Stimulated activated memory B cell treated with anti-CD40 and anti-IgM and Interleukin-4, amounts not matched to agents 10 μg/mL and 1 μg/mL and 100 μg/mL, for 72 hours (primary cell): ENCODE measurements at places on chromosomes 3 and 15.

DNA sequence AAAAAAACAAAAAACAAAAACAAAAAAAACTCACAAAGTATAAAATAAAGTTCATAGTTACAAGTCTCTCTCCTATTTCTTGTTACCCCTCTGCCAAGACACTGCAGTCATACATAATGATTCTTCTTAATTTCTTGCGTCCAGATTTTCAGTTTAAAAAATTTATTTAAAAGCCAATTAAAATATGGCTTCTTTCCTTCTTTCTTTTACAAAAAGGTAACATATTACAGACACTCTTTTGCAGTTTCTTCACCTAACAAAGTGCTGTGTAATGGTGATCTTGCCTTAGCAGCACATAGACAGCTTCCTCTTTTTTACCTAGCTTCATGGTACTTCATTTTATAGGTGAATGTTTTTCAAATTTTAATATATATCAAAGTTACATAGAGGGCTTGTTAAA lies 136.1 kb upstream of the SGO1 start:
- peaks cover 11% of the 10 kb centered on the region for H3K4me1 ChIP-seq
- ATAC-seq, result no peak
- no peaks in the 10 kb centered on the region for H3K36me3 ChIP-seq
- H3K4me3 ChIP-seq, result no peak overlapping the region
- no peak overlapping the region for H3K27ac ChIP-seq

DNA sequence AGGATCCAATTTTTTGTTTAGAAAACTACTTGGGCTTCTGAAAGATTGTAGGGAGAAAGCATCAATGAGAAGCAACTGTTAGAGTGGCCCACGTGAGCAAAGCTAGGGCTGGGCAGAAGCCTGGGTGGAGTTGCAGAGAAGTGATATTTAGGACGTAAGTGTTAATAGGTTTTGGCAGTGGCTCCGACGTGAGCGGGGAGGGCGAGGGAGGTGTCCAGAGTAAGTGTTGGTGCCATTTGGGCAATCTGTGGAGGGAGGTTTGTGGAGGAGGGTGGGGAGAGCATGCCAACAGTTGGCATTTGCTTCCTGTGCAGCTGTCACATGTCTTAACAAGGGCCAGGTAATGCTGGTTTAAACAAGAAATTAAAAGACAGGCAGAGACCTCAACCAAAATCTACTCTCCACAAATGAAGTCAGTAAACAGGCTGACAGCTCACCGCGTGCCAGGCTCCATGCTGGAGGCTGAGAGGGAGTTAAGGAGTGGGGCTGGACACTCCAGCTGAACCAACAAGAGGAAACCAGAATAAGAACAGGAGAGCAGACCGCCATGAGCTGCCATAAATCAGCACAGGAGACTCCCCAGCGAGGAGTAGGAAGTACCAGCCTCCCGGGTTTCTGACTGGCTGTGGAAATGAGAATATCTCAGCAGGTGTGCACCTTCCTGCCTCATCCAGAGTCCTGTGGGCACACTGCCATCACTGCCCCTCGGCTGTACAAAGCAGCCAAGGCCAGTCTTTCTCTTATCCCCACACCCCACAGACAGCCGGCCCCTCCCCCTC lies 232.6 kb downstream of the ABHD5 start:
- H3K27me3 ChIP-seq, result peaks cover 56% of the 10 kb centered on the region
- peaks cover 11% of the 10 kb centered on the region for H3K4me1 ChIP-seq
- no peak overlapping the region for H3K4me3 ChIP-seq
- ATAC-seq, result no peak
- no peak overlapping the region for H3K27ac ChIP-seq

DNA sequence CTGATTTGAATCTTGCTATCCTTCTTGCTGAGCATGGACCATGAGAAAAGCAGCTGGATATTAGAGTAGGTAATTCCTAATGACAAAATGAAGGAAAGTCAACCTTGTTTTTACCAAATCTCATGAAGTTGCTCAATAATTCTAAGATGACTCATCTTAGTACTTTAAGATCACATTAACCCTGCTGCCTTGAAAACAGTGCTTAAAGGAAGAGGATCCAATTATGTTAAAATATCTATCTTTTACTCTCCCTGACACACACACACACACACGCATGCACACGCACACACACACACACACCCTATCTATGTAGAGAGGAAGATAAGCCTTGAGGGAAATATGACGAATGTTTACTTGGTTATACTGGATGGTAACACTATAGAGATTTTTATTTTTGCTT lies 16.0 kb upstream of the MYO1E start:
- H3K27me3 ChIP-seq, result no peaks in the 10 kb centered on the region
- no peak overlapping the region for H3K4me3 ChIP-seq
- peaks cover 9% of the 10 kb centered on the region for H3K4me1 ChIP-seq
- ATAC-seq, result no peak
- no peak overlapping the region for H3K27ac ChIP-seq

DNA sequence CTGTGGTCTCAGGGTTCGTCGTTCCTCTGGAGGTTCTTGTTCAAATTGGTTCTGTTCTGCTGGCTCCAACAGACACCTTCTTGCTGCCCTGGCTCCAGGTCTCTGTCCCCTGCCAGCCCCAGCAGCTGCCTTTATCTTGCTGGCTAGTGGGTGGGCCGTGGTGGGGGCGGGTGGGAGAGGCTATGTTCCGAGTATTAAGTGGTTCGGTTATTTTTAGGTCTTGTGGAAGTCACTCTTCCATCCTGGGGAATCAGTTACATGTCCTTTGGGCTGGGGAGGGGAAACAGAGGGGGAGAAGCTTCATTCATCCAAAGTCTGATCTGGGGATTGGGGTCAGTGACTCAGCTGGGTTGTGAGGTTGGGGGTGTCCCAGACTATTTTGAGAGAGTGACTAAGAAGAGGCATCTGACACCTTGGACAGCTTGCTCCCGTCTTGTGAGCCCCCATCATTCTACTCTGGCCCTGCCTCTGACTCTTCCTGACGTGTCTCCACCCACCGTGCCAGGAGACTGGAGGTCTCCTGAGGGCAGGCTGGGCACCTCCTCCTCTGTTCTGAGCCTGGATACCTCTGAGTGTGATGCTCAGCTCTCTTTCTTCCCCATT lies at the start of gene XIRP1:
Gene XIRP1, minus strand, starts transcription at position 106 of the 603 bp plus-strand sequence. CDS start 3,150 bp downstream, outside the sequence.
- no peaks in the 10 kb centered on the region for H3K36me3 ChIP-seq
- peak within 1 kb of the TSS; percentile 12 for H3K27ac ChIP-seq
- peaks cover 34% of the 10 kb centered on the region for H3K27me3 ChIP-seq
- ATAC-seq, result no peak
- H3K4me3 ChIP-seq, result no peak within 1 kb of the TSS

GRCh38 chr3:14134291-14134690 lies 9.4 kb downstream of the TMEM43 start:
- no peaks in the 10 kb centered on the region for H3K4me1 ChIP-seq
- ATAC-seq, result no peak
- H3K27me3 ChIP-seq, result no peaks in the 10 kb centered on the region
- H3K36me3 ChIP-seq, result peaks cover 74% of the 10 kb centered on the region
- no peak overlapping the region for H3K4me3 ChIP-seq

DNA sequence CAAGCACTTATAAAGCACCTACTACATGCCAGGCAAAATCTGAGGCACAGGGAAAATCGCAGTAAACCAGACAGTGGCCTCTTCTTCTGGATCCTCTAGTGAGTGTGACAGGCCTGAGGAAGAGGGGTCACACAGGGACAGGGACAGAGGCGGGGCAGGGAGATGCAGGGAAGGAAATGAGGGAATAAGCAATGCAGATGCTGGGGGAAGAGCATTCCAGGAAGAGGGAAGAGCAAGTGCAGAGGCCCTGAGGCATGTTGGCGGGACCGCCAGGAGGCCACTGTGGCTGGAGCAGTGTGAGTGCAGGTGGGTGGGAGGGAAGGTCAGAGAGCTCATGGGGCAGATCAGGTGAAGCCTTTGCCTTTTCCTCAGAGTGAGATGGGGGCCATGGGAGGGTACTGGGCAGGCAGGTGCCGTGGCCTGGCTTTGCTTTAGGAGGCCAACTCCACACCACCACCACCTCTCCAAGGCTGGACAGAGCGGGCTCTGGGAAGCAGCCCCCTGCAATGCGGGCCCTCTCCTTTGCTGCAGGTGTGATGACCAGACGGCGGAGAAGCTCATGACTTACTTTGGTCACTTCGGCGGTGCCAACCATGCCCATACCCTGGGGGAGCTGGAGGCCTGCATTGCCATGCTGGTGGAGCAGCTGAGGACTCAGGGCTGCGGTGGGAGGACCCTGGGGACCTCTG lies 26.8 kb upstream of the GP9 start:
- H3K4me1 ChIP-seq, result no peaks in the 10 kb centered on the region
- H3K27ac ChIP-seq, result no peak overlapping the region
- no peak for ATAC-seq

DNA sequence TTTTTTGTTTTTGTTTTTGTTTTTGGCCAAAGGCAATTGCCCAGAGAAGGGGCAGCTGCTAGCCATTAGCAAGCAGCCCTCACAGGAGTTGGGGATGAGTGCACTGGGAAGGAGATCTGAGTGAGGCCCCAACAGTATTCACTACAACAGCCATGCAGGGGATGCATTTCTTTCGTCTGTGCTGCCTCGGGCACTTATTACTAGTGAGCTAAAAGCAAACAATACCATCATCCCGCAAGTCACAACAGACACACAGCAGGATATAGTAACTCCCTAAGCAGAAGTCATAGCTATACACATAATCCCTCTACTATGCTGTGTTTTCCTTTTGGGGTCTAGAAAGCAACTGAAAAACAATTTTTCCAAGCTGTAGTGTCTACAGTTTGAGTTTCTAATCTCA lies 27.2 kb downstream of the CRTAP start:
- H3K4me3 ChIP-seq, result no peak overlapping the region
- peaks cover 7% of the 10 kb centered on the region for H3K4me1 ChIP-seq
- peak overlapping the region; percentile 24 for H3K27ac ChIP-seq
- H3K36me3 ChIP-seq, result peaks cover 65% of the 10 kb centered on the region
- H3K27me3 ChIP-seq, result no peaks in the 10 kb centered on the region

GRCh38 chr3:46162975-46163555 lies 45.0 kb downstream of the CCR1 start:
- ATAC-seq, result no peak
- H3K27ac ChIP-seq, result no peak overlapping the region
- peaks cover 10% of the 10 kb centered on the region for H3K4me1 ChIP-seq
- peaks cover under 1% of the 10 kb centered on the region for H3K36me3 ChIP-seq
- no peak overlapping the region for H3K4me3 ChIP-seq
